ENCODE measurements at places on chromosomes 3 and 15.

DNA sequence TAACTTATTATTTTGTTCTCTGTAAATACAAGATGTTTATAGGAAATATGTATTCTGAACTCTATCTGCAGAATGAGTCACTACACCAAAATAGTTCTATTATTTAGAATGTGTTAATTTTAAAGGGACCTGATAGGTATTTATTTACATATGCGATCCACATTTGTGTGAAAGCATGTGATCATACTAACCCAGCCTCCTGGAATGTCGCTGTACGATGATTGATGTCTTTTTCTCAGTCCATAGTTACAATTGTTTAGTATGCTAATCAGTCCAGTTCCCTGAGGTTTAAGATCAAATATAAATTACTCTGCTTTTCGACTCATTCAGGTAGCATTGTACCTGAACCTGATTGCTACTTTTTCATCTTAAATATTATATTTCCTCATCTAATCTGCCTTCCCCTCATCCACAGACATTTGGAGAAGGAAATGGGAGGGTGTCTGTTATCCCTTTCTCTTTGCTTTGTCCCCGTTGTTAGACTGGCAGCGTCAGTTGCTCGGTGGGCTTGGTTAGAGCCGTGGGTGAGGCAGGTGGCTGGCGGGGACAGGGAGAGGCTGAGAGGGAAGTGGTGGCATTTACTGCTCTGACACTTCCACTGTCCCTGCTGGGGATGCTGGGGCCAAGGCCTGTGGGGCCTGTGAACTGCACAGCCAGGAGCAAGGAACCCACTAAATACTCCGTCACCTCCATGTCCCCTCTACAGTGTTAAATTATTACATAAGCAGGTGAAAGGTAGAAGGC, 27.8 kb upstream of the NR2E3 start:
- DNase-seq = no peak

- no peak for DNase-seq
Observed at GRCh38 chr3:132637590-132637989, 22.0 kb downstream of the ACAD11 start.

DNA sequence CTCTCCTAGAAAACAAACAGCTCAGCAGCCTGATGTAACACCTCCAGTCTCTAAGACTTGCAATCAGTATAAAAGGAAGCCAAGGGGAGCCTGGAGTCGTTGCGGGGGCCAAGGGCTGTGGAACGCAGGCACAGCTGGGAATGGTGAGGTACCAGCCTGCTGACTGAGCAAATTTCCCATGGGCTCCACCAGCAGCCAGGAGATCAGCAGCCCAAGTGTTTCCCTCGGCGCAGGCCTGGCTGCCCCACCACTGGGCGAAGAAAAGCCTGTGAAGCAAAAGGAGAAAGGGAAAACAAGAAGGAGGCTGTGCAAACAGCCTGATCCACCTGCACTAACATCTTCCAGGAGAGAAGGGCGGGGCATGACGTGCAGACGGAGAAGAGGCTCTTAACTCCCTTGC, 155.3 kb downstream of the SHQ1 start:
- no peak for DNase-seq

- DNase-seq = no peak
Observed at GRCh38 chr3:87855616-87856015, 203.2 kb downstream of the CGGBP1 start.

- DNase-seq = no peak
Observed at GRCh38 chr3:133271042-133271441, 128.8 kb upstream of the BFSP2 start.

- DNase-seq = no peak
Observed at GRCh38 chr3:73060302-73060723, 1.1 kb upstream of the EBLN2 start.

DNA sequence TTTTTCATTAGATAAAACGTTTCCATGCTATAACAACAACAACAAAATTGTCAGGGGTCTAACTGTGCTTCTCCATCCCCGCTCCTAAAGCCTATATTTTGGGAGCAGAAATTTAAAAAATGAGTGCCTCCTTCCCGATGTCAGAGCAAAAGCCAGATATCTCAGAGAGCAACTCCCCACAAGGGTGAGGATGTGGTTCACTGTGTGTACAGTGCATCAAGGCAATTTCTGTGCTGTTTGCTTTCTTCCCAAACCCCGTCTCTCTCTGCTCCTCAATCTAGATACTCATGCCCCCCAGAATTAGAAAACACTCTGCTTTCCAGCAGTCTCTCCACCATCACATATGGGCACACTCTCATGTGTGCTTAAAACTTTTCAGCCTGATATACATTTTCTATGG, 76.7 kb upstream of the MBNL1 start:
- no peak for DNase-seq

GRCh38 chr3:52339612-52340011, 23.5 kb downstream of the DNAH1 start:
- DNase-seq = no peak

- no peak for DNase-seq
Observed at GRCh38 chr15:67002368-67002767, 63.0 kb upstream of the SMAD3 start.

DNA sequence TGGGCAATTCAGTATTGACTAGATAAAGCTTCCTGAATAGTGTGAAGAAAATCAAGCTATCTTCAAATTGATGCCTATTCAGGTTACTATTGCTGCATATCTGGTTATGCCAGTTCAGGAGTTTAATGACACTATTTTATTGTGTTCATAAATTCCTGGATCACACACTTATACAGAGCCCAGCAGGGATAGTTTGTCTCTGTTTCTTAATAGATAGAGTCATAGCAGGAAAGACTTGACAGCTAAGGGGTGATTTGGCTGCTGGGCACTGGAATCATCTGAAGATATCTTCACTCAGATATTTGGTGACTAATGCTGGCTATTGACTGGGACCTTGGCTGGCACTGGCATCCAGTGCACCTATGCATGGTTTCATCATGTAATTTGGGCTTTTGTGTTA, 187.8 kb downstream of the PYDC2 start:
- no peak for DNase-seq

- DNase-seq = no peak
Observed at GRCh38 chr15:33067456-33067855, 127.1 kb downstream of the FMN1 start.

GRCh38 chr3:137787529-137787928, 23.4 kb downstream of the SOX14 start:
- no peak for DNase-seq

DNA sequence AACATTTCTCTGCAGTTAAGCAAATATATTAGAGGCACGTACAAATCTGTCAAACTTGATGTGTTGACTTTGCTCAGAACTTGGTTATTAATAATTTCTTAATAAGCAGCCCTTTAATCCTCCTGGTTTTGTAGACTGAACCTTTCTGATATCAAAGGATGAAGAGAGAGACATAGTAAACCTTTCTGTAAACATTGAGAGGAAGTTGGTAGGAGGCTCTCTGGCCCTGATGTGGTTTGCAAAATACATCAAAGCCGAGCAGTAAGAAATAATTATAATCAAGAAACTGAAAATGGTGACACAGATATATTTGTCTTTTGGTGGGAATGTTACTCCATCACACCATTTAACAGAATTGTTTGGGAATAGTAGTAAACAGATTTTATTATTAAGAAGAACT, 111.9 kb downstream of the OXSM start:
- DNase-seq = no peak

DNA sequence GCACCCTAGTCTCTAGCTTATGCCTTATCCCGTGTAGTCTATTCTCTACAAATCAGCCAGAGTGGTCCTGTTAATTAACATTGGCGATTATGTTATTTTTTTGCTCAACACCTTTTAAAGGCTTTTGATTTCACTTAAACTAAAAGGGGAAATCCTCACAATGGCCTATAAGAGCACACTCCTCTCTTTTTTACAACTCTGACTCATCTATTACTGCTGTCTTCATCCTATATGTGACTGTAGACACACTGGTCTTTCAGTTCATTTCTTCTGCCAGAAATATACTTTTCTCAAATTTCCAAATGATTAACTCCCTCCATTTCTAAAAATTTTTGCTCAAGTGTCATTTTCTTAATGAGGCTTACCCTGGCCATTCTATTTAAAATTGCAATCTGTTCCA, 143.4 kb downstream of the NSUN3 start:
- DNase-seq = no peak

- DNase-seq = no peak
Observed at GRCh38 chr3:190375246-190375645, 12.7 kb upstream of the CLDN16 start.

GRCh38 chr15:82176542-82176941, 86.0 kb downstream of the EFL1 start:
- no peak for DNase-seq

Data from activated naive CD4-positive, alpha-beta T cell (primary cell).